Stimulated activated CD4-positive, alpha-beta T cell treated with anti-CD3 and anti-CD28 coated beads, TNF-alpha, amount 100 ng/mL, for 24 hours (primary cell): ENCODE measurements at places on chromosomes 4 and X.

DNA sequence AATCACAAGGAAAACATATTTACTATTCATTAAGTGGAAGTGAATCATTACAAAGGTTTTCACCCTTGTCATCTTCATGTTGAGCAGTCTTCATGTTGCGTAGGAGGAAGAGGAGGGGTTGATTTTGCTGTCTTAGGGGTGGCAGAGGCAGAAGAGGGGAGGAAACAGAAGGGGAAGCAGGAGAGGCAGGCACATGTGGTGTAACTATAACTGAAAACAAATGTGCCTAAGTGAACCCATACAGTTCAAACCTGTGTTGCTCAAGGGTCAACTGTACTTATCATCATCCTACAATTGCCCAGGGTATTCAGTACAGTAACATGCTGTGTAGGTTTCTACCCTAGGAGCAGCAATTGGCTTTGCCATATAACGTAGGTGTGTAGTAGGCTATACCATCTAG lies 47.2 kb downstream of the SYNPO2 start:
- no peak for DNase-seq

- DNase-seq, result no peak
These were observed 214.4 kb upstream of the ARSJ start for GRCh38 chr4:114193624-114194399.

DNA sequence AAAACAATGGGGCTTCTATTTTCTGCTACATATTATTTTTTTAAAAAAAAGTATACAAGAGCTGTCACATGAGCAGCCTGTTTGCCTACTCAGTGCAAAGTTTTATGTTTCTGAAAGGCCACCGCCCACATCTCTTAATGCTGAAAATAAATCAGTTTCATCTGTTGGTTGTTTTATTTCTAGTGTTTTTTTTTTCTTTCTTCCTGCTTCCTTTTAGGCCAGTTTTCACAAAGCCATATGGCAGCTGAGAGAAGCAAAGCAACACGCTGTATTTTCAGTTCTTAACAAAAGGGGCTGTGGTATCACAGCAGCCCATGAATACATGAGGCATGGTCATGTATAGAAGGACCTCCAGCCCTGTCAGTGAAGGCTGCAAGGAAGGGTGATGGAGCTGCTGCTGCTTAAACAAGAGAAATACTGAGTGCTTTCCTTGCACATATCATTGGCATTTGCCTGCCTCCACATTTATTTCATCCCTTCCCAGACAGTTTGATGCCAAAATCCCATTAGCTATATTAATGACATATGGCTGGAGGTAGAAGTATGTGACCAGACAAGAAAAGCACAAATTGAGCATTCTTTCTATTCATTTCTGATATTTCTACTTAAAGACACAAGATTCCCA lies 172.5 kb downstream of the PCDH18 start:
- DNase-seq, result no peak

GRCh38 chrX:10038585-10038984 lies 71.4 kb downstream of the CLDN34 start:
- DNase-seq, result no peak

DNA sequence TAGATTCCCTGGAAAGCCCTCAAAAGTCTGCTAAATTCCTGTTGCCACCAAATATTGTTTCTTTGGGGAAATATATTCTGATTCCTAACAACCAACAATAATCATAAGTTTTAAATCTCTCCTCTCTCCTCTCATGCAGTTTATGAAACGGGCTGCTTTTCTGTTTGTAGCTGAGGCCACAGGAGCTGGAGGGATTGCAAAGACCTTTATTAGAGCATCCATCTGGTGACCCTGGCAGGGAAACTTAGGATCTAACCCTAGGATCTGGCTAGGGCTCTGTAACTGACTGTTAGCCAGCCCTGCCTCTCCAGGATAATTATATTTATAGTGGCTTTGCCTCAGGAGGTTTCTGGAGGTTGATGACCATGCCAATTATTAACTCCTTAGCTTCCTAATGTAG lies 56.9 kb downstream of the SMAD1 start:
- DNase-seq, result no peak

- DNase-seq, result no peak
These were observed 71.6 kb upstream of the CLCN4 start for GRCh38 chrX:10085223-10085622.

GRCh38 chrX:38571058-38571457 lies 9.7 kb downstream of the TSPAN7 start:
- DNase-seq, result no peak

GRCh38 chrX:114061226-114061625 lies 522.7 kb upstream of the HTR2C start:
- no peak for DNase-seq

GRCh38 chrX:100645106-100645505 lies 1.1 kb downstream of the SRPX2 start:
- no peak for DNase-seq

DNA sequence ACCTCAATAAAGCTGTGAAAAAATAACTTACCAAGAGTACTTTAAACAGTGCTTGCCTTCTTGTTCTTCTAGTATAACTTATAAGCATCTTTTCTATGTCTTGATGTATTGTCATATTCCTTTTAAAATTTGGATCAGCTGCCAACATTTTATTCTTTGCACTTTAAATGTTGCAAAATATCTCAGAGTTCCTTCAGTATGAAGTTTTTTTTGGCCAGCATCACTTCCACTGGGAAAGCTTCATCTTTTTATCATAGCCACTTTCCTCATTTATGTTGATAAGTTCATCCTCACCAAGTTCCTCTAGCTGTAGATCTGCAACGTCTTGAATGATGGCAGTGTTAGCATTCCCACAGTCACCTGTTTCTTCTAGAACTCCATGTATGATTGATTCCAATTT lies 24.2 kb downstream of the CXorf58 start:
- DNase-seq, result no peak

- no peak for DNase-seq
These were observed 47.3 kb upstream of the TLR3 start for GRCh38 chr4:186021461-186022167.

DNA sequence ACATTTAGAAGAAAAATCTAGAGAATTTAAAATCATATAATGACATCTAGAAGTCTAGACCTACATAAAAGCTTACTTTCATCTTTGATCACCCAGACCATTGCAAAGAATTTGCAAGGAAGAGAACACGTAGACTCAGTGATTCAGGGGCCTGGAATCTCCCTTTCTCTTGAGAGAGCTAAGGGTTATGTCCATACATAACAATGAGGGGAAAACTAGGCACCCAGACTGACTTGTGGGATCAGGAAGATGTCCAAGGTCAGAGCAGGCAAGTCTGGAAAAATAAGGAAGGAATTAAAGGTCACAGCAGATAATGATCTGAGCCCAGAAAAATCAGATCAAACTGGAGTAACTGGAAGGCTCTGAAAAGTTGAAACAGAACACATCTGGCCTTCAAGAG lies 198.4 kb upstream of the SFRP2 start:
- no peak for DNase-seq

DNA sequence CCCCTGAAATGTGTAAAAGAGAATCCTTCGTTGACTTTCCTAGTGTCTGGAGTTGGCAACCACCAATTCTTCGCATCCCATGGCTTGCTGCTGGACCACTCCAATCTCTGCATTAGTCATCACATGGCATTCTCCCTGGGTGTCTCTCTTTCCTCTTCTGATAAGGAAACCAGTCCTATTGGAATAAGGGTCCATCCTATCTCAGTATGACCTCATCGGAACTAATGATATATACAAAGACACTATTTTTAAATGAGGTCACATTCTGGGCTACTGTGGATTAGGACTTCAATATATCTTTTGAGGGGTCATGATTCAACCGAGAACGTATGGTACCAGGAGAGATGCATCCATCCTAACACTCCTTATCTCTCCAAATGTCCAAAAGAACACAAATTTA lies 259.1 kb upstream of the CPEB2 start:
- DNase-seq, result no peak

DNA sequence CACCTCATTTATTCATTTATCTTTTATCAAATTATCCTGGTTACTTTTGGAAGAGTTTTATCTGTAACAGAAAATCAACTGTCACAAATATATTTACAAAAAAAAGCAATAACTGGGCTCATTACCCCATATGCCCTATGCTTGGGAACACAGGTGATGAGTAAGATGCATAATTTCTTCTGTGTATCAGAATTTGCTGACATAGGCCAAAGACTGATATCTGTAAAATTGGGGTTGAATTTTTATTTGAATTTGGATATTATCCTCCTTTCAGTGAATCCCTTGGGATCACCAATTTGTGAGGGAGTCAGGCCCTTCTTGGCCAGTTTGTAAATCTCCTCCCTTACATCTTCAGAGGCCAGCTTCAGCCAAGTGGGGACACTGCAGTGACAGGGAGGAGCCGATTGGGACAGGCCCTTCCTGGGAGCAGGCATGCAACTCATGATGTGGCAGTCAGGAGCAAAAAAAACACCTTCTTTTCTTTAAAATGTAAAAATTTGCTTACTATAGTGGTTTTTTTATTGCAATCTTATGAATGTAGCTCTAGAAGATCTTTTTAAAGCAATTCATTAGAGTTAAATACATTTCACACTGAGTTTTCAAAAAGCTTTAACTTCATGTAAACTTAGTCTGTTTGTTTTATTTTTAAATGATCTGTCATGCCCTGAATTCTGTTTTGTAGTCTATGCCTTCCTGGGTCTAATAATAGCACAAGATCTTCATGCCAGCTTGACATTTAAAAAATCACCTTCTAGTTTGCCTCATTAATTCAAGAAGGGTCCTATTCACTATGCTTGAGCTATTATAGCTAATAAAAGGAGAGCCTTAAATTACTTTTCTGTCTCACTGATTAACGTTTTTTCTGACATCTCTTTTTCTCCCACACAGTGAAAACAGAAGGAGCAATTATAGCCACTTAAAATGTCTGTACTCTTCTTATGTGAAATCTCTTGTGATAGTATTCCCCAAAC lies 136.6 kb upstream of the SPRY1 start:
- DNase-seq, result no peak

DNA sequence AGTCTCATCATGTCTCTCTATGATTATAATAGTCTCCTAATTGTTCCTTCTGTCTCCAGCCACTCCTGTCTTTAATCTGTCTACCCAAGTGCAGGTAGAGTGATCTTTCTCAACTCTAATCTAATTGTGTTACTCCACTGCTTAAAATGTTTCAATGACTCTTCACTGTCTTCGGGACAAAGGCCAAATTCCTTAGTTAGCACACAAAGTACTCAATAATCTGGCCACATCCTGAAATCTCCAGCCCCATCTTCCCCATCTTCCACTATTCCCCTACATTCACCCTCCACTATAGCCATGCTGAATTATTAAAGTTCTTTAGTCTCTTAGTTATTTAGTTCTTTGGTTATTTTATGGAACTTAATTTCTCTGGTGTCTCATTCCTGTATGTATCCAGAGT lies 353.3 kb downstream of the OPHN1 start:
- DNase-seq, result no peak
